ENCODE measurements at places on chromosomes 6 and 20. TPM values are rescaled to one million over a fixed set of nuclear protein-coding genes. Genes with fewer than 3 reads are reported as not detected.

DNA sequence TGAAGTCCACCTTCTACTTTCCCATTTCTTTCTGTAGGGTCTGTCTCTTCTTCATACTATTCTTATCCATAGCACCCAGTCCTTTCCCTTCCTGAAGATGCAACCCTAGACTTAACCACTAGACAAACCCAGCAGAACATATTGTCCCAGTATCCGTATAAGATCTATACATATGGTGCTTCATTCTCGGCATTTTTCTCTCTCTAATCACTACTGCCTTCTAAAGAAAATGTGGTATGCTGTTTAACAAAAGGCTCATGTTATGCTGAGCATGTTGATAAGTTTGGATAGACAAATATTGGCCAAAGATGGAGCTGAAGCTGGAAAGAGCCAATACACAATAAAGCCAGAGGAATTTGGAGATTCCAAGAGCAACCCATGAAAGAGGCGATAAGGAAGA lies 212.6 kb downstream of the MAFB start:
- DNase-seq: no peak

DNA sequence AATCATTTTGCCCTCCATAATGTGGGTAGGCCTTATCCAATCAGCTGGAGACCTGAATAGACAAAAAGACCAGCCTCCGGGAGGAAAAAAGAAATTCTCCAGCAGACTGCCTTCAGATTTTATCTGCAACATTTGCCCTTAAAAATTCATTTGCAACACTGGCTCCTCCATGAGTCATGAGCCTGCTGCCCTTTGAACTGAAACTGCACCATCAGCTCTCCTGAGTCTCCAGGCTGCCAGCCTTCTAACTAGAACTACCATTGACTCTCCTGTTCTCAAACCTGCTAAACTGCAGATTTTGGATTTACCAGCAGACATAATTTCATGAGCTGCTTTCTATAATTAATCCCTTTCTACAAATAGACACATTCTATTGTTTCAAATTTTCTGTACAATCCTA lies 223.9 kb upstream of the THEMIS start:
- no peak for DNase-seq

- no peak for DNase-seq
Measured at GRCh38 chr6:69704916-69705315, 91.9 kb downstream of the LMBRD1 start.

DNA sequence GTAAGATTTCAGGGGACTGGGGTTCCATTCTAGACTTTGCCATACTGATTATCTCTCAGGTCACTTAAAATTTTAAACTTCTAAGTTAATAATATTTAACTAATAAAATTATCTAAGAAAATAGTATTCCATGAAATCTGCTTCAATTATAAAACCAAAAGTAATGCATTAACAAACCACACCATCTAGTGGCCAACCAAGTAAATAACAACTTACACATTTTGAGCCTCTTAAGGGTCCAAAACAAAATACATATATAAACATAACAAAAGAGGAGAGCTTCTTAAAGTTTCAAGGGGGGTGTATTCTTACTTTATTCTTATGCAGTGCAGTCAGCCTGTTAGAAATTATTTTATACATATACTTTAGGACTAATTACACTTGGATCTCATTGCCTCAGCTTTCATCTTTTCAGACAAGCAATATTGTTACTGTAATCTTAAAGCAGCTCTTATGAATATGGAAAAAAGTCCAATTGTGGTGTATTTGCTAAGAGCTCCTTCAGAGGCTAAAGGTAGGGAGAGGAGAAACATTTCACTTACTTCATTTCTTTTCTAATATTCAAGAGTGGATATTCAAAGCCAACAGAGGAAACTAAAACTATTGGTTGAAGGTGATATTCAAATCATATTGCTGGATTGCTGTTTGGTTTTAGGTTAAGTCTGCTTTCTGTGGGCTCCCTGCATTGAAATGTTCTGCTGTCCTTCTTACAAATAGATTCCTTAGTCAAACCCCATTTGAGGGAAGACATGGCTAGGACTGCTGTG lies 199.7 kb upstream of the SIM1 start:
- no peak for DNase-seq

The THBS2 gene
- total RNA-seq: 104 TPM

The GNL1 gene
- total RNA-seq: 63.3 TPM

The RAET1L gene
- not detected for total RNA-seq

Measured in sciatic nerve (tissue), 2 donors.